ENCODE measurements at places on chromosomes 7 and 10.

DNA sequence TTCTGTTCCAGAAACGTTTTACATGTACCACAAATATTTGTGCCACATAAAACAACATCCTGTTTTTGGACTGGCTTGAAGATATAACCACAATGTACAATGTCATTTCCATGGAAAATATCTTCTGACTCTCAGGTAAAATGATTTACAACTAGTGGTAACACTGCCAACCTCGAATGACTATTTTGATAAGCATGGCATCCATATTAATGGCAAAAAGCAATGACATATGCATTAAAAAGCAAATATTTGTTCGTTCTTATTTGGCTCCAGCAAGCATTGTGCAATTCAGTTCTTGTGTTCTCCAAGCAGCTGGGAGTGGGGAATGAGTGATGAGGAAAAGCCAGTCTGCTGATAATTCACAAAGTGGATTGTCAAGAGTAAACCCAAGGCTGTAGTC lies 289.0 kb downstream of the PLXDC2 start:
- no peak for DNase-seq

DNA sequence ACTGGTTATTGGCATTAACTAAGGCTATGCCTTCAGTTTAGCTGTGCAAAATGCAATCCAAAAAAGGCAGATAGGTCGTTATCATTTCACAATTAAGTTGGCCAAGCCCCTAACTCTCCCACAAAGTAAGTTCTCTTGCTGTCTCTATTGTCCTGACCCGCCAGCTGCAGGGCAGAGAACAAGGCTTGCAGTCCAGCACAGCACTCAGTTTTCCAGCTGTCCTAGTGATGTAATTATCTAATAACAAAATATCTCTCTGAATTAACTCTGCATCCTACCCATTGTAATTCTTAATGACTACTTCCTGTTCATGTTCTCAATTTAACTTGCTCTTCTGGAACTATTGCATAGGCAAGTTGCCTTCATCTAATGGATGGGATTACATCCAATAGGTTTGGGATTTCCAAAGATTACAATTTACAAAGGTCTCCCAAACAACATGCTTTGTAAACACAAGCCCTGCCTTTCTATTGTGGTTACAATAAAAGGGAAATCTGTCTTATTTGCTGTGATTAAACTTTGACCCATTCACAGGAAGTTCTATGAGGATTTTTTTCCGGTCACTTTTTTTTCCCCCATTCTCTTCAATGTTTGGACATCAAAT lies 55.2 kb downstream of the CDK6 start:
- no peak for DNase-seq

GRCh38 chr7:117126676-117127075 lies 173.4 kb downstream of the ST7 start:
- DNase-seq, result no peak

DNA sequence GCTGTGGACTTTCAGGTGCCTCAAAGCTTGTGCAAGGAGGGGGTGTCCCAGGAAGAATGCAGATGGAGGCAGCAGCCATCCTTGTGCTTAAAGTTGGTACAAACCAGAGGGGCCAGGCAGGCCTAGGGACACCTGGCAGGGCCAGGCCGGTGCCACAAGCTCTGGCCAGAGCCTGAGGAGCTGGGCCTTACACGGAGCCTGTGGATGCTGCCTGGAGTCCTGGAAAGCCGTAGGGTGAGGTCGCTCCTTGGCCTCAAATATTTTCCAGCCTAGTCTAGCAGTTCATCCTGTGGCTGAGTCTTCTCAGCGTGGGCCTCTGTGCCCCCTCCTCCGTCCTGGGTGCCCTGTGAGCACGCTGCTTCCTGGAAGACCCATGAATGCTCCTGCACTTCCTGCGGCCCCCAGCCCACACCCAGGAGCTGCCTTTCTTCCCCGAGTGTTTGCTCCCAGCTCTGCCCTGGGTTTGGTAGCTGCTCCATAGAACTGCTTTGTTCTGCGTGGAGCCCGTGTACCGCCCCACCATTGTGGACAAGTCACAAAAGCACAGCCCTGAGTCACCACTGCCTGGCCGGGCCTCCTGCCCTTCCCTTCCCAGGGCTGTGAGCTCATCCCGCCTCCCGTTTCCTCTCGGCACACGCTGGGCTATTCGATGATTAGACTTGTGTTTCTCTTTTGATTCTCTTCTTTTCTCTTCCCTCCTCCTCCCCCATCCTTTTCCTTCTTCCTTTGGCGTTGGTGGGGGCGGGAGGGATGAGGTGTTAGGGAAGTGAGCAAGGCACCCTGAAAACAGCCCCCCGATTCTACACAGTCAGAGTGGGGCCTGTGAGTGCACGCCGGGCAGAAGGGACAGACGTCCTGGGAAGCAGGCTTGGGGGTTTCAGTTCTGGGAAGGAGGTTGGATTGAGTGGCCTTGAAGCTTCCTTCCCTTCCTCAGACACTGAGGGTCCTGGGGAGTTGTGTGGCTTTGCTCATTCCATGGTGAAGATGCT lies 73.2 kb upstream of the SHH start:
- DNase-seq, result no peak

DNA sequence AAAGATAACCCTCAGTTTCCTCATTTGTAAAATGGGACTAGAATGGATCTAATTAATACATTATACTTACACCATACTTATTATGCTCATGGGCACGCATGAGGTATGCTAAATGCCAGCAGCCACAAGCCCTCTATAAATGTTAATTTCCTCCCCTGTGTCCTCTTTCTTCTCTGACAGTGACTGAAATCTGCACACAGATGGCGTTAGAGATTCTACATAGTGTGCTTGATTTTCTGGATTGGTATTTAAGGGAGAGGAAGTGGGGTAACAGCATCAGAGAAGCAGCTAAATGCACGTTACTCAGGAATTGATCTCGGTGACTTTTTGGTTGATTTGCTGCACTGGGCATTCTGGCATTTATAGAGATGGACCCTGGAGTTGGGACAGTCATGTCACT lies 568.5 kb downstream of the CALN1 start:
- DNase-seq, result no peak

DNA sequence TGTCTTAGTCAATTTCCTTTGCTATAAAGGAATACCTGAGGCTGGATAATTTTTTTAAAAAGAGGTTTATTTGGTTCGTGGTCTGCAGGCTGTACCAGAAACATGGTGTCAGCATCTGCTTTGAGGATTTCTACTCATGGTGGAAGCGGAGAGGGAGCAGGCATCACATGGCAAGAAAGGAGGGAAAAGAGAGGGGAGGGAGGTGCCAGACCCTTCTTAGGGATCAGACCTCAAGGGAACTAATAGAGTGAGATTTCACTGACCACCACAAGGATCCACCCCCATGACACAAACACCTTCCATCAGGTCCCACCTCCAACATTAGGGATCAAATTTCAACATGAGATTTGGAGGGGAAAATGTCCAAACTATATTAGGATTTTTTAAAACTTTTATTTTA lies 27.0 kb upstream of the AKR1B10 start:
- DNase-seq, result no peak

DNA sequence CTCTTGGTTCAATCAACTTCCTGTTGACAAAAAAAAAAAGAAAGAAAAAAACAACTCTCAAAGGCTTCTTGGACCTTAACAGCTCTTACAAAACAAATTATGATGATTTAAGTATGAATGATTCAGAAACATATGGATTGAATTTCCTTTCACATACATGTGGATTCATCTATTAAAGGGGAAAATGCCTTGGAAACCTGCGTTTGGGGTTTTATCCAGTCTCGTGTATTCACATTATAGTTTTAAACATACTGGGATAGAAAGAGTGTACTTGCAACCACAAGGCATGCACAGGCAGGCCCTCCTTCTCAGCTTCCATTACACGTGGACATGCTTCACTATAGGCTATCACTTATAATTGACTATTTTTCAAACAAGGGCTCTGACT lies 286.7 kb downstream of the INHBA start:
- no peak for DNase-seq

DNA sequence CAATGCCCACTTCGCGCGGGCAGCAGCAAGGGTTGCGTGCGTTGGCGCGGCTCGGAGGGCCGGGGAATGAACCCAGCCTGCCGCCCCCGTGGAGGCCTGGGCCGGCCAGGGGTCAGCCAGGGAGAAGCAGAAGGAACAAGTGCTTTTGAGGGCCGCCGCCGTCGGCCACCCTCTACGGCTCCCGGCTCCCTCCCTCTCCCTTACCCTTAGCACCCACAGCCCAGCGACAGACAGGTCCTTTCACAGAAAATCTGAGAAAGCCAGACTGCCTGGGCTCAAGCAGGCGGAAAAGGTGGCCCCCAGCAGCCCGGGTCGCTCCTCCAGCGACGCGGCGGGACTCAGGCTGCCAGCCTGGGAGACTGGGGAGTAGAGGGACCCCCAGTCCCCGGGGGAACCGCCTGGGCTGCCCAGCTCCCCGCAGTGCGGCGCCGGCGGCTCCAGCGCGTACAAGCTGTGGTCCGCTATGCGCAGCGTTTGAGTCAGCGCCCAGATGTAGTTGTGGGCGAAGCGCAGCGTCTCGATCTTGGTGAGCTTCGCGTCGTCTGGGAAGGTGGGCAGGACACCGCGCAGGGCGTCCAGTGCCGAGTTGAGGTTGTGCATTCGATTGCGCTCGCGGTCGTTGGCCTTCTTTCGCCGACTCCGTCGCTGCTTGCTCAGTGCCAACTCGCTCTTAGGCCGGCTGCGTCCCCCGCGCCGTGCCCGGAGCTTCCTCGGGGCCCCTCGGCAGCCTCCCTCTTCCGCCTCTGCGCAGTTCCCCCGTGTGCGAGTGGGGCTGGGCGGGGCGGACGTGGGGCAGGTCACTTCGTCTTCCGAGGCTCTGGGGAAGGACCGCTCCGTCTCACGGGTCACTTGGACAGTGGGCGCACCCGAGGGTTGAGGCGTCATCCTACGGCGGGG lies 815 bp downstream of the NEUROG3 start:
- no peak for DNase-seq

DNA sequence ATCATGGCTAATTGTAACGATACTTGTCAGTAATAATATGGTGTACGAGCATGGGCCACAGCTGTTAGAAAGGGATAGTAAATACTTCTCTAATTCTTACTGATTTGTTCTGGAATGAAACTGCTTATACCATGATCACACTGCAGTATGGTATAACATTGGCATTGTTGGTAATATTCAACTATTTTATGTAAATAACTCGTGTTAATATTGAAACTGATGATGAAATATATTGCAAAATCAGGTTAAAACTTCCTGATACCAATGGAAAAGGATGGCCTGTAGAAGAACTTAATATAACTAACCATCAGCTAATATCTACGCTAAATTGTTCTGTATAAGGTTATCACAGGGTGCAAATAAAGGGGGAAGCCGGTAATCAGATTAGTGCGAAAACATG lies 10.3 kb downstream of the OR2A14 start:
- no peak for DNase-seq

DNA sequence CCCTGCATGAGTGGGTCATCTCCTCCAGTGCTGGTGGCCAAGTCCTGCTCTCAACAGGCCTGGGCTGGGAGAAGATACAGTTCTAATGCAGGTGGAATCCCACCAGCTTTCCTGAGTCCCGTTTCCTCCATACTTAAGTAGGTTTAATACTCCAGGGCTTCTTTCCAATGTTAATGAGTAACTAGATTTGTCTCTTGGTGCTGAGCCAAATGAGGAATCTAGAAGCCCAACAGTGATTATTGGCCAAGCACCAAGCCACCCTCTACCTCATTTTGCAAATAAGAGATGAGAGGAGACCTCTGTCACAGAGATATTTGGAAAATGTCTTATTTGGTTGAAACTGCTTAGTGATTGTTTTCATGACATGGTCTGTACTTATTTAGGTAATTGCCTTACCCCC lies 37.1 kb downstream of the STARD3NL start:
- DNase-seq, result no peak

- no peak for DNase-seq
Observed at GRCh38 chr7:70597066-70597465, 534.9 kb upstream of the GALNT17 start.

DNA sequence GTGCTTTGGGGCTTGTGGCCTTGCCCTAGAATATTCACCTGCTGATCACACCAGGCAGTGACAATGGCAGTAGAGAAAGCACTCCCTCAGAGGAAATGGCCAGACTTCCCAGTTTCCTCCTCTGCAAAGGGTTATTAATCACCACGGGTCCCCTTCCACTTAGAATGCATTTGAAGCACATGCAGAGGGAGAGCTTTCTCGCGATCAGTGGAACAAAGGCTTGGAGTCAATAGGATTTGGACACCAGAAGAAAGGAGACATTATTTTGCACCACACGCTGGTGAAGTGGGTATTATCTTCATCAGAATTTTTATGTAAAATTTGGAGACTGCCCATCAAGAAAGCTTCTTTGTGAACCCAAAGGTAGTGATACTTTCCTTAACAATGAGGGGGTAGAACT lies 35.4 kb upstream of the INHBA start:
- no peak for DNase-seq

GRCh38 chr10:80407812-80408241 lies 524 bp upstream of the PRXL2A start:
- no peak for DNase-seq

GRCh38 chr7:140317597-140317996 lies 80.7 kb downstream of the SLC37A3 start:
- no peak for DNase-seq

DNA sequence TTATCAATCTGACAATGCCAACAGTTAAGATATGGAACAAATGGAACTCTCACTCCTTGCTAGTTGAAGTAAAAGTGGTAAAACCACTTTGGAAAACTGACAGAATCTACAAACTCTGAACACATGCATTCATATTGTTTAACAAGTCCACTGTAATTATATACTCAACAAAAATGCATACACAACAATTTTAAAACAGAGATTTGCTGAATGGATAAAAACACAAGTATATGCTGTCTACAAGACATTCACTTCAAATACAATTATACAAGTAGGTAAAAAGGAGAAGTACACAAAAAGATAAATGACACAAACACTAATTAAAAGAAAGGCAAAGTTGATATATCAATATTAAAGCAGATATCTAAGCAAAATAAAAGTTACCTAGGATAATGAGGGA lies 9.2 kb upstream of the WNT2 start:
- DNase-seq, result no peak

DNA sequence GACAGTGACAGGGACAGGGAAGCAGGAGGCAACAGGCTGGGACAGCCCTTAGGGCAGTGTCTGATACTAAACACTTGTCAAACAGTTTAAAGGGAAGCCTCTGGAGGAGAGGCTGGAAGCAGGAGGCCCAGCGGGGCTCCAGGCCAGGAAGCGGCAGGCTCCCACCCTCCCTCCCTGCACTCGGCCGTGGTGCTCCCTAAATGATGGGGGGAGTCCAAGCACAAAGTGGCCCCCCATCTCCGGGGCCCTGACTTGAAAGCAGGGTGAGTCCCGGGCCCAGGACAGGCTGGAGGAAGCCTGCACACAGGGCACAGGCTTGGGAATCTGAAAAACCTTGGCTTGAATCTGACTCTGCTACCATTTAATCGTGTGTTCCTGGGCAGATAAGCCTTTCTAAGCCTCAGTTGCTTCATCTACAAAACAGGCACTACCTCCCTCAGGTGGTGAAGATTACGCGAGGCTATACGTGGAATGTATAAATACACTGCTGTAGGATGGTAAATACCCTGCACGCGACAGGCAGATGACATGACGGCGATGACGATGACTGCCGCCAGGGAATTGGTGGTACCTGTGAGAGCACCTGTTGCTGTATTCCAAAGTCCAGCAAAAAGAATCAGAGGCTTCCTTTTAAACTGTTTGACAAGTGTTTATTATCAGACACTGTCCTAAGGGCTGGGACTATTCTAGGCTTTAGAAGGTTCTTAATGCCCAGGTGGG lies 34.1 kb downstream of the GBX1 start:
- DNase-seq, result no peak

- DNase-seq, result no peak
Observed at GRCh38 chr10:101835362-101835761, 8.2 kb downstream of the KCNIP2 start.

Measured in stimulated activated CD8-positive, alpha-beta memory T cell treated with anti-CD3 and anti-CD28 coated beads, Interleukin-7, amount 100 ng/mL, for 1 hour (primary cell).